HepG2 (cell line): ENCODE measurements at places on chromosomes 11 and 22.
A peak's percentile ranks its signal among the peaks of the same experiment; 100 is the strongest.

GRCh38 chr11:71572811-71573210 is 7.4 kb downstream of the KRTAP5-10 start:
- no peak overlapping the region for H3K4me3 ChIP-seq
- no peak for DNase-seq
- no peaks in the 10 kb centered on the region for H3K36me3 ChIP-seq
- H3K27ac ChIP-seq: no peak overlapping the region
- peaks cover 27% of the 10 kb centered on the region for H3K4me1 ChIP-seq
- peaks cover 51% of the 10 kb centered on the region for H3K27me3 ChIP-seq

DNA sequence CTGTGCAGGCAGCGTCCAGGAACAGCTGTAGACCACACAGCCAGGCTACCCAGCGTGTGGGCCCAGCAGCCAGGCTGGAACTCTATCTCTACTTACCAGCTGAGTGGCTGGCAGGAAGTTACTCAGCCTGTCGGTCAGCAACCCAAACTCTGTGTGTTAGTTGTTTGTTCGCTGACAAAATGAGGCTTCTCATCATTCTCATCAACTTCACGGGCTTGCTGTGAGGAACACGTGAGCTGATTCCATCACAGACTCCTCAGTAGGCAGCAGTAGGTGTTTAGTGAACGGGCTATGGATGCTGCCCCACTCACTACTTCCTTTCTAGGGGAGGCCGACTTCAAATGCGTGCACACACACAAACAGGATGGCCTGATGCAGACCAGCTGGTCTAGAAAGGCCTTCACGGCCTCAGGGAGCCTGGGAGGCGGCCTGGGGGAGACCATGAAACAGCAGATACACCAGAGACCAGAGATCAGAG is 830 bp upstream of the SPDYC start:
- no peak for DNase-seq
- H3K4me1 ChIP-seq: peaks cover 82% of the 10 kb centered on the region
- no peaks in the 10 kb centered on the region for H3K36me3 ChIP-seq
- no peaks in the 10 kb centered on the region for H3K27me3 ChIP-seq

- no peak for DNase-seq
- peaks cover 15% of the 10 kb centered on the region for H3K4me1 ChIP-seq
- no peak overlapping the region for H3K4me3 ChIP-seq
Observed at GRCh38 chr11:117838901-117839300, 14.4 kb upstream of the FXYD2 start.

DNA sequence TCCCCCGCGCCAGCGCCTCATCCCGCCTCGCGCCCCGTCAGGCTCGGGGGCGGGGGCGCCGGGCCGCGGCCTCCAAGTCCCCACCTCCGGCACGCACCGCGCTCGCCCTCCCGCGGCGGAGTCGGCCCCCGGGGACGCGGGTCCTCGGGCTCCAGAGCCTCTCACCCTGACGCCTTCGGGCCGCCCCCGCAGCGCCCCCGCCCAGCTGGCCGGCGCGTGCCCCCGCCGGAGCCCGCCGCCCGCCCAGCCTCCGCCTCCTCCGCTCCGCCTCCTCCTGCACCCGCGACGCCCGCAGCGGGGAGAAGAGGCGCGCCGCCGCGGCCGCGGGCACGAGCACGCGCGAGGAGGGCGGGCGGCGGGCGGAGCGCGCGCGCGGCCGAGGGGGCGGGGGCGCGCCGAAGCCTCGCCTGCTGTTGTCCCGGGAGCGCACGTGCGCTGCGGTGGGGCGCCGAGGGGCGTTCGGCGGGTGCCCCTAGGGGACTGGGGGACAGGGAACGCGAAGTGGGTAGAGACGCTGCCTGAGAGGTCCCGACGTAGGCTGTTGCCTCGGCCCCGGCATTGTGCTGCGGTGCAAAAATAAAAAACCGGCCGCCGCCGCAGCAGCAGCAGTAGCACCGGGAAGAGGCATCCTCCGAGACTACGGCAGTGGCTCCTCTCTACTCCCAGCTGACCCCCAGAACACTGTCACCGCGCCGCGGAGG is 87.4 kb upstream of the ARHGAP32 start:
- no peaks in the 10 kb centered on the region for H3K36me3 ChIP-seq
- H3K27ac ChIP-seq: peak overlapping the region; percentile 21
- peak; percentile 67 for DNase-seq

- H3K36me3 ChIP-seq: no peaks in the 10 kb centered on the region
- H3K4me1 ChIP-seq: peaks cover 70% of the 10 kb centered on the region
- no peaks in the 10 kb centered on the region for H3K27me3 ChIP-seq
- H3K4me3 ChIP-seq: no peak overlapping the region
Observed at GRCh38 chr22:23780146-23780748, 6.5 kb upstream of the SMARCB1 start.

- H3K4me1 ChIP-seq: peaks cover 16% of the 10 kb centered on the region
- H3K27ac ChIP-seq: no peak overlapping the region
- no peaks in the 10 kb centered on the region for H3K27me3 ChIP-seq
Observed at GRCh38 chr11:73386016-73386415, 9.8 kb downstream of the RELT start.

GRCh38 chr11:132114185-132114584 is 743.8 kb downstream of the NTM start:
- no peak for DNase-seq
- no peaks in the 10 kb centered on the region for H3K4me1 ChIP-seq
- no peak overlapping the region for H3K4me3 ChIP-seq
- H3K27me3 ChIP-seq: no peaks in the 10 kb centered on the region
- H3K36me3 ChIP-seq: no peaks in the 10 kb centered on the region
- no peak overlapping the region for H3K27ac ChIP-seq

GRCh38 chr22:45783690-45784089 is 112.1 kb downstream of the ATXN10 start:
- no peak overlapping the region for H3K27ac ChIP-seq
- H3K4me1 ChIP-seq: peaks cover 26% of the 10 kb centered on the region
- H3K36me3 ChIP-seq: peaks cover 1% of the 10 kb centered on the region
- H3K4me3 ChIP-seq: no peak overlapping the region
- DNase-seq: no peak
- H3K27me3 ChIP-seq: no peaks in the 10 kb centered on the region

DNA sequence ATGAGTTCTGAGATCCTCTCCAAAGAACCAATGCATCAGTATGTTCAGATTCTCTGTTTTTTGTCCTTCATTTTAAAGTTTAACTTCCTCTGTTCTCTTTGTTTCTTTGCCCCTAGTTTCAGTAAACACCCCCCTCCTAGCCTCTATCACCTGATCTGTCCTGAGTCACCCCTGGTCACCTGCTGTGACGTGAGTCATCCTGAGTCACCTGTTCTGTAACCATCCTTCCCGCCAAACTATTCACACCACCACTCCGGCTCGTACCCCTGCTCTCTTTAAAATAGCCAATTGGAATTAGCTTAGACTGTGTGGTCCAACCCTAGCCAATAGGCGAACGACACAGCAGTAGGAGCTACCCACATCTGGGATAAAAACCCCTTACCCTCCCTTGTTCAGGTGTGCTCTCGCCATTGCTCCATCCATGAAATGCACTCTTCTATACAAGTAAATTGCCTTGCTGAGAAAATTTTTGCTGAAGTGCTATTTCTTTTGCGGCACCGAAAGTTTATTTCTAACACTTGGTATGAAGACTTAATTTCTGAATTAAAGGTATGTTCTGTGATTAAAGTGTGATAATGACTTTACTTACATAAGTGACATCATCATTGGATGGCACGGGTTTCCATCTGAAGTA is 318.4 kb downstream of the AASDHPPT start:
- H3K36me3 ChIP-seq: no peaks in the 10 kb centered on the region
- H3K4me1 ChIP-seq: no peaks in the 10 kb centered on the region
- H3K4me3 ChIP-seq: no peak overlapping the region
- no peaks in the 10 kb centered on the region for H3K27me3 ChIP-seq

DNA sequence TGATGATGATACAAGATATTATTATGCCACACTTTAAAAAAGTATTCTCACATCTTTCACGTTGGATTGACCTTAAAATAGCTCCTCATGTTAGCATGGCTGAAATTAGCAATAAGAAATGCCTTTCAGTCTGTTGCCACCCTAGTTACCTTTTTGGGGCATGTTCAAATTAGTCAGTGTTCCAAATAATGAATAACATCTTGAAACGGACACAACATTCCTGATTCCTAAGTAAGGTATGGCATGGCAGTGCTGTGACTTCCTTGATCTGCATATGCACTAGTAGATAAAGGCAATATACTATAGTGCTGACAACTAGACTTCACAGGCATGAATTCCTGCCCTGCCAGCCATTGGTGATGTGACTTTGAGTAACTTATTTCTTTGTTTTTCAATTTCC is 914.5 kb downstream of the METTL15 start:
- no peak overlapping the region for H3K4me3 ChIP-seq
- H3K27ac ChIP-seq: no peak overlapping the region
- no peak for DNase-seq
- H3K4me1 ChIP-seq: no peaks in the 10 kb centered on the region
- H3K36me3 ChIP-seq: no peaks in the 10 kb centered on the region

DNA sequence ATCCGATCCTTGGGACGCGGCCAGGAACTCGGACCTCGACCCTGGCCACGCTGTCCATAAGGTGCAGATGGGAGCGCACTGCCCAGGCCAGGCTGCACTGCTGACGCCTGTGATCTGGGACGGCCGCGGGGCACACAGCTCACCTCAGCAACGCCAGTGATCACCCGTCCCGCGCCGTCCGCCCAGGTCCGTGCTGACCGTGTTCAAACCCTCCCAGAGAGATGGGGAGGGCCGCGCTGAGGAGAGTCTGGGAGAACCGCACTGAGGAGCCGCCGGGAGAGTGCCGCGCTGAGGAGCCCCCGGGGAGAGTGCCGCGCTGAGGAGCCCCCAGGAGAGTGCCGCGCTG is 636 bp downstream of the KCNQ1OT1 start:
- H3K27me3 ChIP-seq: peaks cover 3% of the 10 kb centered on the region; the same call in 1 of the 3 replicates
- peak overlapping the region; percentile 78 for H3K27ac ChIP-seq
- peaks cover 63% of the 10 kb centered on the region for H3K4me1 ChIP-seq

- no peak overlapping the region for H3K4me3 ChIP-seq
- H3K27ac ChIP-seq: no peak overlapping the region
- H3K4me1 ChIP-seq: peaks cover 42% of the 10 kb centered on the region
- H3K27me3 ChIP-seq: peaks cover 7% of the 10 kb centered on the region
Observed at GRCh38 chr11:46240861-46241260, 36.6 kb upstream of the CREB3L1 start.

- H3K4me1 ChIP-seq: no peaks in the 10 kb centered on the region
- DNase-seq: no peak
- H3K27me3 ChIP-seq: peaks cover 1% of the 10 kb centered on the region; the same call in 1 of the 2 replicates
- no peaks in the 10 kb centered on the region for H3K36me3 ChIP-seq
- H3K27ac ChIP-seq: no peak overlapping the region
- H3K4me3 ChIP-seq: no peak overlapping the region
Observed at GRCh38 chr11:119493712-119494111, 70.7 kb upstream of the THY1 start.

DNA sequence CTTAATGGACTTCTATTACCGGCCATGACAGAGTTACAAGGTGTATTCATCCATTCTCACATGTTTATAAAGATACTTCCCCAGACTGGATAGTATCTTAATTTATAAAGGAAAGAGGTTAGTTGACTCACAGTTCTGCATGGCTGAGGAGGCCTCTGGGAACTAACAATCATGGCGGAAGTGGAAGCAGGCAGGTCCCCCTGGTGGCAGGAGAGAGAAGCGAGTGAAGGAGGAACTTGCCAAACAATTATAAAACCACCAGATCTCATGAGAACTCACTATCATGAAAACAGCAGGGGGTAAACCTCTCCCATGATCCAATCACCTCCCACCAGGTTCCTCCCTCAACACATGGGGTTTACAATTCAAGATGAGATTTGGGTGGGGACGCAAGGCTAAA is 170.0 kb upstream of the PDGFD start:
- H3K27me3 ChIP-seq: no peaks in the 10 kb centered on the region
- H3K27ac ChIP-seq: no peak overlapping the region
- H3K4me3 ChIP-seq: no peak overlapping the region
- DNase-seq: peak; percentile 7

- H3K4me3 ChIP-seq: no peak overlapping the region
- H3K4me1 ChIP-seq: no peaks in the 10 kb centered on the region; the same call in 1 of the 2 replicates
- no peaks in the 10 kb centered on the region; the same call in none of the 2 replicates for H3K27me3 ChIP-seq
- no peak for DNase-seq
Observed at GRCh38 chr11:114165326-114166230, 106.1 kb downstream of the ZBTB16 start.

GRCh38 chr11:14237444-14237961 is 121.5 kb downstream of the RRAS2 start:
- peaks cover 28% of the 10 kb centered on the region; the same call in 2 of the 3 replicates for H3K27me3 ChIP-seq
- no peaks in the 10 kb centered on the region for H3K4me1 ChIP-seq
- DNase-seq: no peak
- H3K27ac ChIP-seq: no peak overlapping the region
- H3K4me3 ChIP-seq: no peak overlapping the region

GRCh38 chr11:14112721-14113120 is 150.2 kb downstream of the SPON1 start:
- DNase-seq: no peak
- H3K27ac ChIP-seq: no peak overlapping the region
- H3K4me1 ChIP-seq: no peaks in the 10 kb centered on the region

DNA sequence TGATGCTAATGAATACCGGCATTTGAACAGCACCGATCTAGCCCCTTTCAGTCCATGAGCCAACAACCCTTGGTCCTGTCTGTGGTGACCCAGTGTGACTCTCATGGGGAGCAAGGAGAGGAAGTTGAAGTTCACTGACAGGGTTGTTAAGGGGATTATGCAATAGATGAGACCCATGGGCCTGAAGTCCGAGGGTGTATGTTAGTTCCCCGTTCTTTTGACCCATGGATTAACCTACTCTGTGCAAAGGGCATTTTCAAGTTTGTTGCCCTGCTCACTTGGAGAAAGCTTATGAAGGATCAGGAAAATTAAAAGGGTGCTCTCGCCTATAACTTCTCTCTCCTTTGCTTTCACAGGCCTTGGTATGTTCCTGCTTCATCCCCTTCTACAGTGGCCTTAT is 4.9 kb downstream of the PNPLA3 start:
- H3K4me3 ChIP-seq: no peak overlapping the region
- DNase-seq: no peak
- H3K4me1 ChIP-seq: peaks cover 43% of the 10 kb centered on the region
- H3K36me3 ChIP-seq: peaks cover 15% of the 10 kb centered on the region
- H3K27me3 ChIP-seq: no peaks in the 10 kb centered on the region

GRCh38 chr11:45287316-45287903 is 1.3 kb upstream of the SYT13 start:
- peaks cover 32% of the 10 kb centered on the region for H3K27me3 ChIP-seq
- H3K4me1 ChIP-seq: no peaks in the 10 kb centered on the region
- H3K27ac ChIP-seq: no peak overlapping the region
- no peak for DNase-seq
- no peak overlapping the region for H3K4me3 ChIP-seq

- peaks cover 5% of the 10 kb centered on the region for H3K27me3 ChIP-seq
- H3K27ac ChIP-seq: no peak overlapping the region
- no peaks in the 10 kb centered on the region for H3K4me1 ChIP-seq
- H3K36me3 ChIP-seq: no peaks in the 10 kb centered on the region
- H3K4me3 ChIP-seq: no peak overlapping the region
- no peak for DNase-seq
Observed at GRCh38 chr22:49606562-49607290, 220.9 kb downstream of the BRD1 start.

- no peak overlapping the region for H3K27ac ChIP-seq
- H3K4me1 ChIP-seq: no peaks in the 10 kb centered on the region
- H3K27me3 ChIP-seq: no peaks in the 10 kb centered on the region
- H3K4me3 ChIP-seq: no peak overlapping the region
Observed at GRCh38 chr11:6988506-6988905, 31.6 kb downstream of the ZNF214 start.
